ENCODE measurements at places on chromosomes 3 and 15. TPM values are rescaled to one million over a fixed set of nuclear protein-coding genes. Genes with fewer than 3 reads are reported as not detected.

GRCh38 chr3:77449459-77450350 is 409.8 kb downstream of the ROBO2 start:
- no peak for DNase-seq
- no peak overlapping the region for H3K27ac ChIP-seq
- H3K36me3 ChIP-seq: no peaks in the 10 kb centered on the region
- no peaks in the 10 kb centered on the region for H3K4me1 ChIP-seq
- no peak overlapping the region for H3K4me3 ChIP-seq

DNA sequence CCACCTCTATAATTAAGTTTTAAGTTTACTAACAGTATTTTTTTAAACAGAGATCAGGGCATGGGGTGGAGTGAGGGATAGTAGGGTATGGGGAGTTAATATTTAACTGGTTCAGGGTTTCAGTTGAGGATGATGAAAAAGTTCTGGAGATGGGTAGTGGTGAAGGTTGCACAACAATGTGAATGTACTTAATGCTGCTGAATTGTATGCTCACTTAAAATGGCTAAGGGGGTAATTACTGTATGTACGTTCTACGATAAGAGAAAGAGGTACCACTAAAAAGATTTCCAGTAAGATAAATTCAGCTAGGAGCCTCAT is 101.4 kb downstream of the TNIK start:
- H3K27ac ChIP-seq: no peak overlapping the region
- no peaks in the 10 kb centered on the region for H3K36me3 ChIP-seq
- peaks cover 90% of the 10 kb centered on the region for H3K27me3 ChIP-seq
- no peaks in the 10 kb centered on the region for H3K4me1 ChIP-seq

- H3K4me1 ChIP-seq: no peaks in the 10 kb centered on the region
- H3K36me3 ChIP-seq: no peaks in the 10 kb centered on the region
- no peak overlapping the region for H3K27ac ChIP-seq
- DNase-seq: no peak
- no peak overlapping the region for H3K4me3 ChIP-seq
These were observed 53.0 kb upstream of the DAZL start for GRCh38 chr3:16658004-16658924.

Gene TIMP4
- 2.4 TPM for total RNA-seq

Gene CLEC3B
- 48.9 TPM for total RNA-seq

Measured in osteoblast (primary cell).